ENCODE measurements at places on chromosomes 4 and X.

GRCh38 chr4:179626687-179627086 is 2184.4 kb upstream of the AGA start:
- no peak for DNase-seq

GRCh38 chr4:4491396-4491893 is 50.4 kb downstream of the STX18 start:
- no peak for DNase-seq

DNA sequence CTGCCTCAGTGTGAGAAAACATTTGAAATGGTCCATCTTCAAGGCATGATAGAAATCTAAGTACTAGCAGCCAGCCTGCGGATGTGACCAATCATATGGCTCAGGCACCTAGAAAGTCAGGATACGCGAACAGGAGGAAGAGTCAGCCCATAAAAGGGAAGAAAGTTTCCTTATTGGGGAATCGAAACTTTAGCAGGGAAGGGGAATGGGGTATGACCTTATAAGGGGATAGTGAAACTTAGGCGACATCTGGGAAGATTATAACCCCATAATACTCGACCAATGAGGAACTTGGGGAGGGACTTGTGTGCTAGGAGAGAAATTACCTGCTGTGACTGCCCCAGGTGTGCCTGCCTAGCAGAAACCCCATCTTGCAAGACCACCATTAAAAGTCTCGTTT is 26.2 kb upstream of the PYURF start:
- DNase-seq = no peak

GRCh38 chrX:349196-349595 is 30.6 kb upstream of the GTPBP6 start:
- no peak for DNase-seq

GRCh38 chr4:122914292-122914904 is 8.0 kb downstream of the NUDT6 start:
- no peak for DNase-seq

- peak; percentile 16 for DNase-seq
Measured at GRCh38 chrX:1657367-1658070, 42.7 kb downstream of the ASMT start.

DNA sequence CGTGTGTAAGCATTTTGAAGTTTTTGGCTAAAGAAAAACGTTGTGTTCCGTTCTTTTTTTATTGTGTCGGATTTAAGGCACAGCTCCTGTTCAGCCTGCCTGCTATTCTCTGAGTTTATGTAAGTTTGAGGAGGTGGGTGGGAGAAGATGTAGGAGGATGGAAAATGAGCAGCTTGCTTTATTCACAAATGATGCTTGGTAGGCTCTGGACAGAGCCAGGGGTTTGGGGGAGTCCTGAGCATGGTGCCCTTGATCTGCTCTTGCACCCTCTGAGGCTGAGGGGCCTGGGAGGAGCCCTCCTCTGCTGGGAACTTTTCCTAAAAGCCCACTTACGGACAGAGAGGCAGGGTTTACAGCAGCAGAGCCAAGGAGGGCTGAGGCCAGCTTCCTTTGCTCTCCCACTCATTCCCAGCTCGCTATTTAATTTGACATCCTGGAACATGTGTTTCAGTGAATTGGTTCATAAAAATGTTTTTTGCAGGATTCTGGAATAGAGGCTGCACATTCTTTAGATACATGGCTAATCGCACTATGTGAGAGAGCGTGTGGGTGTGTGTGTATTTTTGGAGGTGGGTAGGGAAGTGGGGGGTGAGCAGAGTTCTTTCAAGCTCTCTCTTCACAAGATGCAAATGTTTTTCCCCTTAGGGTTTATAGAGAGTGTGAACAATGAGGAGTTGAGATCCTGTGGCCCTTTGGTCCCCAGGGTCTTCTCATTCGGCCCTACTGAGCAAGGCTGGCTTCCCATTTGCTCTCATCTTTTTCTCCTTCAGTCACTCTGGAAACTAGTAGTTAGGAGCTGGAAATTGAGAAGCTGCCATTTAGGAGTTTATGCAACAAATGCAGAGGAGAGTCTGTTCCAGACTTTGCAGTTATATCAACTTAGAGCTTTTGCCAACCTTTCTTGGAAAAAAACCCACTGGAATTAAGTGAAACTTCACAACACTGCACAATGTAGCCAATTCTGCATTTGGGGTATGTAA is 32.1 kb downstream of the TMEM131L start:
- no peak for DNase-seq

DNA sequence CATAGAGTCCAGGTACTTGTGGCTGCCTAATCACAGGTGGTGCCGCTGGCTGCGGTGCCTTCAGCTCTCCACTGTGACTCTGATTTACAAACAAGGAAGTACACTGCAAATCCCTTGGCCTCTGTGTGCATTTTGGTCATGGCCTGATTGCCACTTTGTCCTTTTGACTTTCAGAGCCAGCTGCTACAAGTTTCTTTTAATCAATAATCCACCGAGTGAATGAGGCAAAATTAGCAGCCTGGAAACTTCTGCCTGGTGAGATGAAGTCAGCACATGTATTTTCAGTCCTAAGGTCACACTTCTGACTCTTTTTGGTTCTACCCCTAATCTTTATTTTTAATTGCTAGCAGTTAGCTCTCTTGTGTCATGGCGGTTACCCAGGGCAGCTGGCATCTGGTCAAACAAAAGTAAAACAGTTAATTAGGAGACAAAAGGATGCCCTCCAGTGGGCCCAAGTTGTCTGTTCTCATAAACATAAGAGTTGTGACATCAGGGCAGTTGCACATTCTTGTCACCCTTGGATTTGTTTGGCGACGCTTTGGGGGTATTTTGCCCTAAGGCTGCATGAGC is 62.3 kb upstream of the LNX1 start:
- peak; percentile 8 for DNase-seq

DNA sequence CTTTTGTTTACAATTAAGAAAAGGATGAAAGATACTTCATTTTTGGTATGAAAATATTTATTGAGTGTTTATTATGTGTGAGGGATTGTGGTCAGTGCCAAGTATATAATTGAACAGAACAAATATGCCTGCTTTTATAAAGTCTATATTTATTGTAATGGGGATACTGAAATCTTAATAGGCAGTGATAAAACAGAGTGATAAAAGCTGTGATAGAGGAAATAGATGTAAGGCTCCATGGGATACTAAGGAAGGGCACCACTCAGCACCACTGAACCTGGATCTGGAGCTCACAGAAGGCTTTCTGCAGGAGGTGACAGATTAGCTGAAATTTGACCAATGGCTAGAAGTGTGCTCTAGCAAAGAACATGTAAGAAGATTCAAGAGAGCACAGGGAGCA is 263.5 kb downstream of the C4orf33 start:
- no peak for DNase-seq

- no peak for DNase-seq
Measured at GRCh38 chr4:112451831-112452230, 64.1 kb downstream of the NEUROG2 start.

GRCh38 chr4:118842055-118842454 is 6.1 kb upstream of the SEC24D start:
- DNase-seq = no peak

DNA sequence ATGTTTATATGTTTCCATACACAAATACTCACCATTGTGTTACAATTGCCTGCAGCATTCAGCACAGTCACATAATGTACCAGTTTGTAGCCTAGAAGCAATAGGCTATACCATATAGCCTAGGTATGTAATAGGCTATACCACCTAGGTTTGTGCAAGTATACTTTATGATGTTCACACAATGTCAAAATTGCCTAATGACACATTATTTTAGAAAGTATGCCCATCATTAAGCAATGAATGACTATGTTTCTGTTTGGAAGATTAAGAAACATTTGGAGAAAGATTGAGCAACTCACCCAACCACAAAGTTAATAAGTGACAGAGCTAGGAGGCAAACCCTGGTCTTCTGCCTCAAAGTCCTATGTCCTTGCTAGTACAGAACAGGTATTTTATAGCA is 96.8 kb upstream of the GRIA3 start:
- no peak for DNase-seq

DNA sequence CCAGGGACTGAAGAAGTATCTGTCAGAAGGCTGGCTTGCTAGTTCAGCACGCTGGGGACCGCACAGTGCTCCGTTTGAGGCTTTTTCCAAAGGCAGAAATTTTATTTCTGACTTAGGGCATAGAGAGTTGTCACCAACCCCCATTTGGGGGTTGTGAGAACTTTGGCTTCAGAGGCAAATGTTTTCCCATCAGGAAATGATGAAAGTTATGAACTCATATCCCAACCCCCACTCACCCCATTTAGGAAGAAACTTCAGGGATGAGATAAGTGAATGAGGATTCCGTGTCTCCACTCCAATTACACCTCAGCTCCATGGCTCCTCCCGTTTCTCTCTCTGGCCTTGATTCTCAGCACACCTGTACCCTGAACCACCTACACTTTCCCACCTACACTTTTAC is 4.3 kb upstream of the WDR13 start:
- DNase-seq = no peak

DNA sequence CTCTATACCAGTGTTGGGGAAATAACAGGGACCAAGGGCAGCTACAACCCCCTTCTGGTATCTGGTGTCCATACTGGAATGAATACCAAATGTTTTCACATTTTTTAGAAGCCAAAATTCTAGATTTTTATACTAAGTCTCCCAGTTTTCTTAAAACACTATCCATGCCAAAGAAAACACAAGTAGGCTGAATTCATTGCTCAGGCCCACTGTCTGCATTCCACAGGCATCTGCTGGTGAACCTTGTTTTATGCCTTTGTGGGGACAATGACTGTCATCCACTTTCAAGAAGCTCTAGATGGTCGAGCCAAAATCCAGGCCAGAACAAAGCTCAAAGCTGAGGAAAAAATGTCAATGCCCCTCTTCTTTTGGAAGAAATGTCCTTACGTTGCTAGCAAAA is 213.4 kb upstream of the RASGEF1B start:
- no peak for DNase-seq

DNA sequence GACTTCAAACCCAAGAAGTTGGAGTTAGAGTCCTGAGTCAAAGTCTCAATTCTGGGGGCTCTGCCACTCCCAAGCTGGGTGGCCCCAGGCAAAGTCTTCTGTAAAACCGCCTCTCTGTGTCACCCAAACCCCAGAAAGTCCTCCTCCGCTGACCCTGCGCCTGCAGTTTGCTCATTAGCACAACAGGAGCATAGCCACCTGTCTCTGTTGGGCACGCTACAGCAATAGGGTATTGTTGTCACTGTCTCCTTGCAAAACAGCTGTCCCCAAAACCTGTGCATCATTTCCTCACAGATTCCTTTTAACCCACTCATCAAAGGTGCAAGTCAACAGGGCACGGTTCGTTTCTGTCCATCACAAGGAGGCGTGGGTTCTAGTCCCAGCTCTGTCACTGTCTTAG is 8.0 kb upstream of the DGAT2L6 start:
- DNase-seq = no peak

GRCh38 chr4:141254326-141254725 is 33.6 kb downstream of the ZNF330 start:
- no peak for DNase-seq

GRCh38 chr4:24922416-24922815 is 9.6 kb upstream of the CCDC149 start:
- no peak for DNase-seq

DNA sequence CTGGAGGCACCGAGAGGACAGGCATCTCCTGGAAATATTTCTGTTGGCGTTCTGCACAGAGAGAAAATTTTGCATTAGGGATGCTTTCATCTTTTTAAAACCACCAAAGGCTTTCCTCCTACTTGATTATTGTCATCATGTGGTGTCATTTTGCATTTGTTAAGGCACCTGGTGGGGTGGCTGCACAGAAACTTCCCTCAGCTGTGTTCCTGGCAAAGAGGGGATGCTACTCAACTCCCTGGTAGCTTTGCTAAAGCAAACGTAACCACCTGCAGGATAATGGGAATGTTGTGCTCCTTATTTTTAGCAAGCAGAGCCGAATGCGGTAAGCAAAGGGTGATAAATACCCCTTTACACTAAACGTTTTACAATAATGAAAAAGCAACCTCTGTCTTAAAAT is 229.8 kb downstream of the STIM2 start:
- DNase-seq = no peak

- DNase-seq = no peak
Measured at GRCh38 chr4:55491486-55491885, 55.2 kb downstream of the CLOCK start.

Measured in stimulated activated naive B cell treated with anti-CD40 and anti-IgM and Interleukin-4, amounts not matched to agents 10 μg/mL and 1 μg/mL and 100 μg/mL, for 72 hours (primary cell).